ENCODE measurements at places on chromosomes 7 and 10. TPM values are rescaled to one million over a fixed set of nuclear protein-coding genes. Genes with fewer than 3 reads are reported as not detected.

GRCh38 chr7:17940951-17941431 lies 697 bp upstream of the SNX13 start:
- H3K4me1 ChIP-seq, result peaks cover 41% of the 10 kb centered on the region
- peak overlapping the region; percentile 91 for H3K27ac ChIP-seq
- DNase-seq, result no peak
- H3K36me3 ChIP-seq, result peaks cover 8% of the 10 kb centered on the region
- peaks cover 2% of the 10 kb centered on the region for H3K27me3 ChIP-seq
- peak overlapping the region; percentile 89 for H3K4me3 ChIP-seq

DNA sequence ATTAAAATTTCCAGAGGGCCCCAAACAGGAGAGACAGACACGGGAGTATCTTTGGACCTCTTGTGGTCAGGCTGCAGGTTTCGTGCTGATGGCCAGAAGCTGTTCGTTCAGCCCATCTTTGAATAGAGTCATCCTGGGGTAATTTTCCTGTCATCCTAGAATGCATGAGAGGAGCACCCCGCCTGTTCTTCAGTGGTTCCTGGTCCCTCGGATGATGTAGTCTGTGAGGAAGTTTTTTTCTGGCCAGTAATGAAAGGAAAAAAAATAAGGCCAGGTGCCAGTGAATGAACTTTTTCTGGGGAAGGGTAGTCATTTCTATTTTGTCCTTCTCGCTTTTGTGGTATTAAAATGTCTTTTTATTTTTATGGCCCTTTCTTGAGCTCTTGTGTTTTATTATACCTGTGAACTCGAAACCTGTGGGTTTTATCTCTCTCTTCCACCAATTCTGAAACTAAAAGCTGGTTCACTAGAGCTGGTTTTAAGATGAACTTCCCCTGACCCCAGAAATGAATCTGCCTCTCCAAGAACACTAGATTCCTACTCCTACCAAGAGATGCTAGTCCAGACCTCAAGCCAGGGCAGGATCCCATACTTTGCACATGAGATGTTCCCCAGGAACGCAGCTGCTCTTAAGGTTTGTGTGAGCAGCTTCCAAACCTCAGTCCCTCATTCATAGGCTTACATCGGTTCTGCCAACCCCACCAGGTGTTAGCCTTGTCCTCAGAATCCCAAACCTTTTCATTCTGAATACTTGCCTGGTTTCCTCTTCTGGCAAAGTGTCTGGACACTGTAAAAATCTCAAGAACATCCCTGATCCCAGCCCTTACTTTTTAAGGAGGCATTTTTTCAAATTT lies 15.4 kb upstream of the MEST start:
- no peak for DNase-seq

- H3K27me3 ChIP-seq, result peaks cover 18% of the 10 kb centered on the region
- no peak overlapping the region for H3K27ac ChIP-seq
- no peak overlapping the region for H3K4me3 ChIP-seq
- no peak for DNase-seq
Measured at GRCh38 chr10:130339911-130340310, 203.7 kb downstream of the GLRX3 start.

- no peak overlapping the region for H3K27ac ChIP-seq
- H3K4me3 ChIP-seq, result no peak overlapping the region
- H3K27me3 ChIP-seq, result no peaks in the 10 kb centered on the region
- DNase-seq, result no peak
Measured at GRCh38 chr10:92567952-92568600, 5.8 kb downstream of the IDE start.

DNA sequence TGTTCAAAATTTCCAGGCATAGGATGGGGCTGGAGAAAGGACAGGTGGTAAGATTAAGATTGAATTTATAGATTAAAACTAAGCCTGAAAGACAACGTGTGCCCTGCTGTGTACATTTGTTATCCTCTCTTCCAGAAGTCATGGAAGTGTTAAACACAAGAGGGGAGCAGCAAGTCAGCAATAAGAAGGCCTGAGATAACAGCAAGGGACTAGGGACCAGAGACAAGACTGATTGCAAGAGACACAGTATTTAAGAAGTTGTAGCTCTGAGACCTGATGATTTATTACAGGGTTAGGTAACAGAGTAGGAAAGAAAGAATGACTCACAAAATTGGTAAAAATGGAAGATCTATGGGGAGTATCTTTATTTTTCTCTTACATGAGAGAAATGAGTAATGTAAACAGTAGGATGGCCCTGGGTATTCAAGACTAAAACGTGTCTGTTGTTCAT lies 55.7 kb upstream of the COL1A2 start:
- H3K4me3 ChIP-seq, result no peak overlapping the region
- DNase-seq, result no peak
- H3K4me1 ChIP-seq, result no peaks in the 10 kb centered on the region
- H3K36me3 ChIP-seq, result no peaks in the 10 kb centered on the region
- peaks cover 4% of the 10 kb centered on the region for H3K27me3 ChIP-seq

UCMA gene
- total RNA-seq, result not detected

- peaks cover 7% of the 10 kb centered on the region for H3K36me3 ChIP-seq
- peaks cover 15% of the 10 kb centered on the region for H3K4me1 ChIP-seq
- DNase-seq, result no peak
Measured at GRCh38 chr7:106083717-106084116, 28.4 kb downstream of the SYPL1 start.

DNA sequence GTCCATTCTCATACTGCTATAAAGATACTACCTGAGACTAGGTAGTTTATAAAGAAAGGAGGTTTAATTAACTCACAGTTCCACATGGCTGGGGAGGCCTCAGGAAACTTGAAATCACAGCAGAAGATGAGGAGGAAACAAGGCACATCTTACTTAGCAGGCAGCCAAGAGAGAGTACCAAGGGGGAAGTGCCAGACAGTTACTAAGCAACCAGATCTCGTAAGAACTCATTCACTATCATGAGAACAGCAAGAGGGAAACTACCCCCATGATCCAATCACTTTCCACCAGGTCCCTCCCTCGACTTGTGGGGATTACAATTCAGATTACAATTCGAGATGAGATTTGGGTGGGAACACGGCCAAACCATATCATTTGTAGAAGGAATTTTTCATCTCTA lies 36.3 kb downstream of the NHLRC2 start:
- H3K4me3 ChIP-seq, result no peak overlapping the region
- H3K4me1 ChIP-seq, result peaks cover 2% of the 10 kb centered on the region
- H3K36me3 ChIP-seq, result peaks cover 33% of the 10 kb centered on the region
- H3K27ac ChIP-seq, result no peak overlapping the region
- no peak for DNase-seq
- H3K27me3 ChIP-seq, result no peaks in the 10 kb centered on the region

- no peak overlapping the region for H3K4me3 ChIP-seq
- no peaks in the 10 kb centered on the region for H3K36me3 ChIP-seq
- no peak for DNase-seq
- H3K27me3 ChIP-seq, result peaks cover 18% of the 10 kb centered on the region
- H3K4me1 ChIP-seq, result no peaks in the 10 kb centered on the region
- H3K27ac ChIP-seq, result no peak overlapping the region
Measured at GRCh38 chr10:113499806-113500205, 53.0 kb upstream of the HABP2 start.

DNA sequence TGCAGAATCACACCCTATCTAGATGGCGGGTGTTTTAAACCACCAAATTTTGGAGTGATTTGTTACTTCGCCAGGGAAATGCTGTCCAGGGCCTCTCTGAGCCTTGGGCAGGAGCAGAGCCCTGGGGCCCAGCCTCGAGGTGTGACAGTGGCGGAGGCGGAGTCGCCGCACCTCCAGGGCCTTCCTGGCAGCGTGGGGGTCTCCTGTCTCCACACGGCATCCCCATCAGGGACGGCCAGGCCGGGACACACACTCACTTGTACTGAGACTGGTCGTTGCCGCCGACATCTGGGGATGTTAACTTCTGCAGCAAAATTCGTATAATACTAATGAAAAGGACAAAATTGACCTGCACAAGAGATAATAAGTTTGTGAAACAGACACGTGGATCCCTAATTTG lies 110.7 kb downstream of the VIPR2 start:
- DNase-seq, result no peak
- H3K27me3 ChIP-seq, result peaks cover 14% of the 10 kb centered on the region
- no peaks in the 10 kb centered on the region for H3K36me3 ChIP-seq
- H3K4me1 ChIP-seq, result no peaks in the 10 kb centered on the region
- no peak overlapping the region for H3K4me3 ChIP-seq
- H3K27ac ChIP-seq, result no peak overlapping the region

- no peak overlapping the region for H3K27ac ChIP-seq
- peaks cover 20% of the 10 kb centered on the region for H3K36me3 ChIP-seq
- H3K4me3 ChIP-seq, result no peak overlapping the region
- no peaks in the 10 kb centered on the region for H3K27me3 ChIP-seq
- H3K4me1 ChIP-seq, result no peaks in the 10 kb centered on the region
Measured at GRCh38 chr7:107588529-107589130, 8.6 kb downstream of the BCAP29 start.

VIPR2 gene
- total RNA-seq, result 0.50 TPM

GRCh38 chr10:727162-727790 lies 37.8 kb upstream of the DIP2C start:
- H3K36me3 ChIP-seq, result no peaks in the 10 kb centered on the region
- DNase-seq, result no peak
- no peaks in the 10 kb centered on the region for H3K4me1 ChIP-seq

DNA sequence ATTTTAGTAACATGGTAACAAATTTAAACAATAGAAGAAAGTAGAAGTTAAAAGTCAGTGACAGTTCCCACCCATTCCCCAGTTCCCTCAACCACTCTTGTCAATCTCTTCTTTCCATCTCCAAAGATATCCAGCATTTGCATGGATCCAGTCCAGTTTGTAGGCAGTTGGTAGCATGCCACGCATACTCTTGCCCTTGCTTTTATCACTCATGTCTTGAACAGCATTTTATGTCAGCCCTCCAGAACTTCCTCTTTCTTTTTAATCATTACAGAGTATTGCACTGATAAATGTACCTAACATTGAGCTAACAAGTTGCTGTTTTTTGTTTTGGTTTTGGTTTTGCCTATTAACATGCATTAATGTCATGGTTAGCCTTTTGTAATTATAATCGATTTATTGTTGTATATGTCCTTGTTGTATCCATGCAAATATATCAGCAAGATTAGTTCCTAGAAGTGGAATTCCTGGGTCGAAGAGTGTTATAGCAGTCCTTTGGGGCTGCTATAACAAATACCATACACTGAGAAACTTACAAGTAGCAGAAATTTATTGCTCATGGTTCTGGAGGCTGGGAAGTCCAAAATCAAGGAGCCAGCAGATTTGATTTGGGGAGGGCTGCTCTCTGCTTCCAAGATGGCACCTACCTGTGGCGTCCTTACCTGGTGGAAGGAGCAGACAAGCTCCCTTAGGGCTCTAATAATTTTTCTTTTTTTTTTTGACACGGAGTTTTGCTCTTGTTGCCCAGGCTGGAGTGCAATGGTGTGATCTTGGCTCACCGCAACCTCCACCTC lies 25.7 kb downstream of the CHST3 start:
- H3K36me3 ChIP-seq, result no peaks in the 10 kb centered on the region
- H3K4me3 ChIP-seq, result no peak overlapping the region
- peaks cover 3% of the 10 kb centered on the region for H3K27me3 ChIP-seq
- DNase-seq, result no peak
- no peak overlapping the region for H3K27ac ChIP-seq
- peaks cover 16% of the 10 kb centered on the region for H3K4me1 ChIP-seq

SPOCK2 gene
- 165 TPM for total RNA-seq

COL28A1 gene
- not detected for total RNA-seq

DNA sequence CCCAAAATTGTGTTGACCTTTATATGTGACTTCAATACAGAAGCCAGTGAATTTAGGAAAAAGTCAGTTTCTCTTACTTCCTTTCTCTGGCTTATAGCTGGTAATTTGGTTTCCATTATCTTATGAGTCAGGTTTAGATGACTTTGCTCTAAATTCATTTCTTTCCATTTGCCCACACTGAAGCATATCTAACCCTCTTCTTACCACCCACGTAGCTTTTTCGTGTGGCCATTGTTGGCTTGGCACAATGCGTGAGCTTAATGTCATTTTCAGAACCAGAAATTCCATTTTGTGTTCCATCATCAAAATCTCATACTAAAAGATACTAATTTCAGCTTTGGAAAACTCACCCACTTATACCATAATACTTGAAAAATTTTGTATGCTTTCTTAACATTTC lies 271.2 kb downstream of the INHBA start:
- no peak for DNase-seq
- no peaks in the 10 kb centered on the region for H3K4me1 ChIP-seq
- peaks cover 2% of the 10 kb centered on the region for H3K27me3 ChIP-seq
- no peak overlapping the region for H3K27ac ChIP-seq
- no peaks in the 10 kb centered on the region for H3K36me3 ChIP-seq
- H3K4me3 ChIP-seq, result no peak overlapping the region

GRCh38 chr10:24382979-24383663 lies 174.2 kb downstream of the KIAA1217 start:
- peak; percentile 61 for DNase-seq
- peaks cover 25% of the 10 kb centered on the region for H3K27me3 ChIP-seq
- peak overlapping the region; percentile 65 for H3K27ac ChIP-seq

GRCh38 chr7:132179080-132179430 lies 397.2 kb downstream of the PLXNA4 start:
- H3K4me1 ChIP-seq, result no peaks in the 10 kb centered on the region
- peaks cover 2% of the 10 kb centered on the region for H3K27me3 ChIP-seq
- H3K4me3 ChIP-seq, result no peak overlapping the region
- H3K27ac ChIP-seq, result no peak overlapping the region
- DNase-seq, result no peak

DNA sequence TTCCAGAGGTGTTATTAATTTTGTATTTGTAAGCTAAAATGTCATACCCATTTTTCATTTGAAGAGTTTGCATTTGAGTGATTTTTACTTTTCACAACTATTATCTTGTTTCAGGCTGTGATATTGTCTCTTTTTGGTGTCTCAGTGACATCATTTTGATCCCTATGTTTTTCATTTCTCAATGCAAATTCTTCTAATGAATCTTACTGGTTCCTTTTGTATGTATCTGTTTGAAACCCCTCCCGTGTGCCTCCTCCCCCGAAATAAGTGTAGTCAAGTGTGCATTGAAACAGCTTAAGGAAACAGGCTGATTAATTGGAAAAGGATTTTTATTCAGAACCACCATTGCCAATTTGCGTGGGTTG lies 77.8 kb downstream of the SHH start:
- H3K4me3 ChIP-seq, result no peak overlapping the region
- peak; percentile 34 for DNase-seq
- no peaks in the 10 kb centered on the region for H3K27me3 ChIP-seq
- H3K4me1 ChIP-seq, result peaks cover 73% of the 10 kb centered on the region
- H3K36me3 ChIP-seq, result peaks cover 35% of the 10 kb centered on the region

CPVL gene
- not detected for total RNA-seq

ASZ1 gene
- not detected for total RNA-seq

GRCh38 chr7:140992422-140992821 lies 22.3 kb downstream of the MRPS33 start:
- peaks cover 3% of the 10 kb centered on the region for H3K27me3 ChIP-seq
- DNase-seq, result no peak
- no peaks in the 10 kb centered on the region for H3K4me1 ChIP-seq
- H3K4me3 ChIP-seq, result no peak overlapping the region
- no peaks in the 10 kb centered on the region for H3K36me3 ChIP-seq
- H3K27ac ChIP-seq, result no peak overlapping the region

DNA sequence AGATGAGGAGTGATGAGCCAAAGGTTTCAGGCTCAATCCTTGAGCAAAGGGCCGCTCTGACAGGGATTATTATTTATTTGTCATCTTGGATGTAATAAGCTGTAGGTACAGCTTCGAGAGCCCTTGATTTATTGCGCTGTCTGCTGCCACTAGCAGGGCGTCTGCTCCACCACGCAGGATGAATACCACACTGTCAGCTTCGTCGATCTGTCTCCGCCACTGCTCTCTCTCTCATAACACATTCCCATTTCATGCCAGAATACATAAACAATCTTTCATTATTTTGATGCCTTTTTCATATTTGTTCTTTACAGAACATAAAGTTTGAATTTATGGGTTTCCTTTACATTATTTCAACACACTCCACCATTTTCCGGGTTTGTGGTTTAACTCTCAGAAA lies 276.6 kb downstream of the LRMDA start:
- no peak overlapping the region for H3K4me3 ChIP-seq
- no peaks in the 10 kb centered on the region for H3K36me3 ChIP-seq
- no peaks in the 10 kb centered on the region for H3K4me1 ChIP-seq
- H3K27ac ChIP-seq, result no peak overlapping the region
- peaks cover 22% of the 10 kb centered on the region for H3K27me3 ChIP-seq
- no peak for DNase-seq

All from activated CD4-positive, alpha-beta T cell treated with anti-CD3 and anti-CD28 coated beads for 36 hours (primary cell).